Panc1 (cell line): ENCODE measurements at places on chromosomes 3 and 15.

DNA sequence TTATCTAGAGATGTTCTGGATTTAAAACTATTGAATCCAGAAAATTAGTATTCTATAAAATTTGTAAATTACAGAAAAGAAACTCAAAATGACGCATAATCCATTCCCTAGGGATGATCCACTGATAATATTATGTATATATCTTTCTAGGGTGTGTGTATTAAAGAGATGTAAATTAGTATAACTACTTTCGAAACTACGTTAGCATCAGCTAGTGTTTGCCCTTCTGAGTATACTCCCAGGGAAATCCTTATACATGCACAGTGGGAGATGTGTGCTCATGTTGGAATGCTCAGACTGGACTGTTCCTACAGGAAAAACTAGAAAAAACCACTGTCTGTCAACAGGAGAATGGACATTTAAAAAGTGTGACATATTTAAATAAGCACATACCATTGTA lies 36.4 kb downstream of the ACAA1 start:
- DNase-seq, result no peak

DNA sequence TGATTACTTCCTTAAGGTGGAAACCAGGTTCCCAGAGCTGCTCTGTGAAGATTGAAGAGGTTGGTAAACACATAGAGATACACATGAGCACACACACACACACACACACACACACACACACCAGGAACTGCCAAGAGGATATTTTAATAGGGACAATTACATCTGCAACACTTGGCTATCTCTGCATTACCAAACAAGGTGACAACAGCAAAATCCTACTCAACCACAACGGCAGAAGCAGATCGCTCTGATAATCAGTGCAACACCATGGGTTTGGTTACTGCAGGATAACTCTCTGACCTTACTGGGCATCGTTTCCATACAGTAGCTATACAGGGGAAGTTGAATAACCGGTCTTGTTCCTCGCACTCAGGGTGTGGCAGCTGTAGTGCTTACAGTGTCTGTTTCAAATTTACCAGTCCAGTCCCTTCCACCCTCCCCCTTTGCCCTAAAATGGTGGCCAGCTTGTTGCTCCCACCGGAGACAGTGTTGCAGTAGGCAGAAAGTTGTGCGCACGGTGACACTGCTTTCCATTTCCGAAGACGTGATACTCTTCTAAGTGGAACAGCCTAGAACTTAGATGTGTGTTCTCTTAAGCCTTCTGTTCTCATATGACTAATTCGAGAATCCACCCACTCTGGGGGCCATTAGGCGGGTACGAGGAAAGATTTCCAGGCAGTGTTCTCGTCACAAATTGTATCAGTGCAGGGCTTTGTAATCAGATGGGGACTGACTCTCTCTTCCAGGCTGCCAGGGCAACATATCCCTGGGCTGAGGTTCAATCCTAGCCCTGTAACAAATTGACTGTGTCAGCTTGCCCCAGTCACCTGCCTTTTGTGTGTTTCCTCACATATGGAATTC lies 176.2 kb downstream of the P3H2 start:
- no peak for DNase-seq

- DNase-seq, result no peak
Observed at GRCh38 chr3:45355351-45355750, 33.0 kb upstream of the LARS2 start.

DNA sequence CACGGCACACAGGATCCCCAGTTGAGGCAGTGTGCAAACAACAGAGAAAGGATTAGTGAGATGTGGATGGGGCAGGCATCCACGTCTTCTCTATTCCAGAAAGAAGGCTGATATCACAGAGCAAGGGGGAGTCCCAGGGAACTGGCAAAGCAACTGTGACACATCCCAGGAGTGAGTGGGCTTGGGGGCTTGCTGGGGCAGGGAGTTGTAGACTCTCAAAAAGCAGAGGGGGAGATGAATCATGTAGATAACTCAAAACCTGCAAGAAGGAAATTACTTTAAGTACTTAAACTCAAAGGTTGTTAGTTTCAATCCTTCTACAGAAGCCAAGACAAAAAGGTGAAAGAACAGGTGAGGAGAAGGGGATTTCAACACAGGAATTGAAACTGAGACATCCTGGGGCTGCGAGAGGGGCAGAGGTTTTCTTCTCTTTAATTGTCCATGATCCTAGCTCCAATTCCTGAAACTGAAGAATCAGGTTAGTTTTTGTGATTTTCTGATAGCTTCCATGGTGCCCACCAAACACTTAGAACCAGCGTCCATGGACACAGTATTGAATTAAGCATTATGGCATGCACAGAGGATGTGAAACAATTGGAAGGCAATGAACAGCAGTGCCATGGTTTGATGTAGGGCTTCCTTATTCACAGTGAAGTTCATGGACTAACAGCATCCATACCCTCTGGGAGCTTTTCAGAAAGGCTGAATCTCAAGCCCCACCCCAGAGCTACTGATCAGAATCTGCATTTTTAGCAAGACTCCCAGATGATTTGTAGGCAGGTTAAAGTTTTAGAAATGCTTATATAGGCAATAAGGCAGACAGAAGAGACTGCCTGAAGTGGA lies 52.0 kb downstream of the CCR3 start:
- no peak for DNase-seq

DNA sequence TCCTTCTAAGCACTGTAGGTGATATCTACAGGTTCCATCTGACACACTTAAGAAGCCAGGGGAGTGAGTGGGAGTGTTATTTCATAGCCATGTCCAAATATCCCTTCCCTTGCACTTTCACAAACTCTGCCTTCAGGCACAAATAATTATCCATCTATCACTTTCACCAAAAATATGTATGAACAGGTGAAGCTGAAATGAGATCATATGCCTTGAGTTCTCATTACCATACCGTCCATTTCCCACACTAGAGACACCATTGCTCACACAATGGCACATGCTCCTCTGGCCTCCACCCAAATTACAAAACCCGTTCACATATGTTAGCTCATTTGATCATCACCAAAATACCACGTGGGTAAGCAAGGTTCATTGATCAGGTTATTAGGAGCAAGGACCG lies 151.9 kb upstream of the BNIP2 start:
- DNase-seq, result no peak

DNA sequence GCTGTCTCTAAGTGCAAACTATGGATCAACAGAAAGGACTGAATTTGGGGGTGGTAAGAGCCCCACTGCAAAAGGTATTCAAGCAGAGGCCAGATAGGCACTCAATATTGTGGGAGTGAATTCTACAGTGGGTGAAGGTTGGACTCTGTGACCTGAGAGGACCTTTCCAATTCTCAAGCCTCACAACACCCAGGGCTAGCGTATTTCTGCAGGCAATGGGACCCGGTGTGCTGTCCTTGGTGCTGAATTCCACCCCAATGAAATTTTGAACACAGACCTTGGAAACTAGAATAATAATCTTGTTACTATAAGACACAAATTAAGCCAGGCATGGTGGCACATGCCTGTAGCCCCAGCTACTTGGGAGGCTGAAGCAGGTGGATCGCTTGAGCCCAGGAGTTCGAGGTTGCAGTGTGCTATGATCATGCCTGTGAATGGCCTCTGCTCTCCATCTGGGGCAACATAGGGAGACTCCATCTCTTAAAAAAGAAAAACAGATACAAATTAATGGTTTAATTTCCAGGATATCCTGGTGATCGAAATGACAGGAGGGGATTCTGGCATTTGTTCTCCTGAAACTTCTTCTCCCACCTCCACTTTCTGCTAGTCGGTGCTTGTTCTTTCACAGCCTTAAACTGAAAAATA lies 135.4 kb downstream of the RAB11A start:
- no peak for DNase-seq

DNA sequence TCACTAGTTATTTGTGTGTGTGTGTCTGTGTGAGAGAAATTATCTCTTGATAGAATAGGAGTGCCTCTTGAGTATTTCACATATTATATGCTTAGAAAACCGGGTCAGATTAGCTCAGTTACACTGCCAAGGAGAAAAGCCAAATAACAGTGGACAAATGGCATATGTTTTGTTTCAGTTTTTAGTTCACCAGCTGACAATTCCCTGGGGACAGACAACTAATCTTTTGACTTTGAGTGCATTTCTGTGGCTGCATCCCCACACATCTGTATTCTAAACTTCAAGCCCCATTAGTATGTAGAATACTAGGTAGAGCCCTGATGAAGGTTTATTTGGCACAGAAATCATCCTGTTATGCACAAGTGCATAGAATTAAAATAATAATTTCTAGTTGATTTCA lies 227.7 kb upstream of the CNTN3 start:
- DNase-seq, result no peak

- no peak for DNase-seq
Observed at GRCh38 chr15:40562691-40563090, 2.2 kb downstream of the CCDC32 start.

DNA sequence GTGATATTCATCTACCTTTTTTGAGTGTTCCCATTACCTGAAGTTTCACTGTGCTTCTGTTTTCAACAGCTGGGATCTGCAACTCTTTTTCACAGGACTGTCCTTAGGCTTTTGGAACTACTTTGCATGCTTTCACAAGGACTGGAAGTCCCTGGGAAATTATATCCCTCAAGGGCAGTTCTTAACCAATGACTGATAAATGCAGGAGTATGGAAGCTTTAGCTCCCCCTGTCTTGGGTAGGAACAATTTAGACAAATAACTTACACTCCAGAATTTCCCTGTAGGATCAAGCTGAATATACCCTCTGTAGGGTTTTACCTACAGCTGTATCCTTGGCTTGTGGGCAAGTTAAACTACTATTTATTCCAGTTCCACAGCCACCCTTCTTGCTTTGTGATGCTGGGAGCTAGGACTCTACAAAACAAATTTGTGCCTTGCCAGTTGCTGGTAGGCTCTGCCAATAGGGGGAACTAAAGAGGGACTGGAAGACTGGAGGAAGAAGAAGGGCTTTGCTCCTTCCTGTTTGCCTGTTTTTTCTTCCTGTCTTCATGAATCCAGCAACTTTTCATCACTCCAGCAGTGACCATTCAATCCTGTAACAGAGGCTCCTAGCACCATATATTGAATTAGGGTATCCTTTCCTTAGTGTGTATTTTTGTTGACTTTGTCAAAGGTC lies 6.8 kb upstream of the ZNF280D start:
- DNase-seq, result no peak

GRCh38 chr3:37862219-37862902 lies 681 bp downstream of the CTDSPL start:
- no peak for DNase-seq

DNA sequence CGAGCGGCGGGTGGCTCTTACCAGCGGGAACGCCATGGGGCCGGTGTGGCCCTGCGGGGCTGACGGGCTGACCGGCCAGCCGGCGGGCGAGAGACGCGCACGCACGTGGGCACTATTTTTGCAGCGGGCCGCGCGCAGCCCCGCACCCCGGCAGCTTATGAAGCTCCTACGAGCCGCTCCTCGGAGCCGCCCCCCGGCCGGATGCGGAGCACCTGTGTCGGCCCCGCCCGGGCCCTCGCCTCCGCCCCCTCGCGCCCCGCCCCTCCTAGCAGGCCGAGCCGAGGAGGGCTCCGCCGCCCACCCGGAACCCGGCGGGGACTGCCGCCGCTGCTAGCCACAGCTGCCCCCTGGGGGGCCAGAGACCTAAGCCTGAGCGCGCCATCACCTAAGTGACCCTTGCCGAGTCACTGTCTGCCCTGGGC lies 683 bp upstream of the CPEB1 start:
- DNase-seq, result no peak

- DNase-seq, result peak; percentile 36
Observed at GRCh38 chr3:23999012-23999641, 54.0 kb downstream of the NR1D2 start.

- DNase-seq, result no peak
Observed at GRCh38 chr3:35601959-35602358, 37.4 kb upstream of the ARPP21 start.

DNA sequence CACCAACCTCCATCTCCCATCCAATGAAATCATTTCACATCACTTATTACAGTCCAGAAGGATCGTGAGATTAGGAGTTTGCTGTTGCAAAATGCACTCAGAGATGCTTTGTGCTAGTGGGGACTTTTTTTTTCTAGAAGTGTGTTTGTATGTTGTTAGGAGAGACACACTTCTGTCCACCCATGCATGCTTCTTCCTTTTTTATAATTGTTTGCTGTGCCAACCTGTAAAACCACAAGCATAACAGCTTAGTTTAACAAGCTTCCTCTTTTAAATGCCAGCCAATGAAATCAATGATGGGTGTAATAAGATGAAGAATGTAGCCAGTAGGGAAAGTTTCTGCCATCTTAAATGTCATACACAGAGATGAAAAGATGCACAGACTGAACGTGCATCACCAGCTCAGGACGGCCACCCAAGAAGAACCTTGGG lies 305.6 kb upstream of the STT3B start:
- DNase-seq, result no peak

DNA sequence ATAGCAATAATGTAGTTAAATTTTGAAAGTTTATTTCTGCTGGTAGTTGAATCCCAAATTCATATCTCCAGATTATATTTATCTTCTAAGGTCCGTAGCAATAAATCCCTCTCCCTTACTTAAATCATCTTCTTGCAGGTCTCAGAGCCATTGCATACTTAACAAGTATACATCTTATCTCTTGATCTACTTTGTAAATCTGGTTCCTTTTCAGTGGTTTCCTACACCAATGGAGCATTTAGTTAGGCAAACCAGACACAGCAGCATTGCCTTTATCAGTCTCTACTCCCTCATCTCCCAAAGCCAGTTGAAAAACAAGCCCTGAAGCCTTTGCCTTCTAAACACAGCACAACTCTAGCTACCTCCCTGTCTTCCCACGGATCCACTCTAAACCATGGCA lies 440.9 kb downstream of the CNTN6 start:
- no peak for DNase-seq
